ENCODE measurements at places on chromosomes 16 and 17. TPM values are rescaled to one million over a fixed set of nuclear protein-coding genes. Genes with fewer than 3 reads are reported as not detected.

KRTAP2-2 gene
- not detected for total RNA-seq

SLC5A2 gene
- total RNA-seq, result 1.4 TPM

- DNase-seq, result no peak
These were observed 242.4 kb downstream of the C16orf95 start for GRCh38 chr16:87074641-87075318.

DNA sequence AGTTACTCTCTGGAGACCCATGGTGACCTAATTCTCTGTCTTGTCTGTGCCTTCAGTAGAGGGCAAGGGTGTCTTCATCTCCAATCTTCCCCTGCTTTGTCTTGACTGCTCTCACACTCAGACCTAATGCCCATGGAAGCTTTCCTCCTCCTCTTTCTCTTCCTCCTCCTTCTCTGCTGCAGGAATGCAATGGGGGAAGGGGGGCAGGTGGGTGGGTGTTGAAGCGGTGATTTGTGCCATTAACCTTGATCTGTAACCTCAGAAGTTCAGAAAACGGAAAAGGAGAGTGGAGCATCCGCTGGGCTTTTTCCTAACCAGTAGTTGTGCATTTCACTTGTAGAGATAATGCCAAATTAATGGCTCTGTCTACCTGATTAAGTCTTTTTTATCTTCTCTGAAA, 172.3 kb upstream of the CDH11 start:
- DNase-seq, result no peak

DNA sequence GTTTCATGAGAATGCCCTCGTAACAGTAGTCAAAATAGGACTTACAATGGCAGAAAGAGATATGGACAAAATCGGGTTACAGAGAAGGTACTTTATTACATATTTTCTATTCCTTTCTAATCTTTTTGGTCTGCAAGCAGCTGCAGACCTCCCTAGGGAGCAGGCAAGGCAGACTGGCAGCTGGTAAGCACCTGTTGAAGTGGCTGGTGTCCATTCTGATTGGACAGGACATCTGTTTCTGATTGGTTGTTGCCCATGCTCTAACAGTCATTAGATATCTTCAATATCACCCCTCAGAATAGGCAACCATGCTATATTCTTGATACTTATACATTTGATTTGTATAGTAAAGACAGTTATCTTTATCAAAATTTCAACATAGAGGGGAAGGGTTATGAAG, 606.3 kb downstream of the KCNJ2 start:
- no peak for DNase-seq

DNA sequence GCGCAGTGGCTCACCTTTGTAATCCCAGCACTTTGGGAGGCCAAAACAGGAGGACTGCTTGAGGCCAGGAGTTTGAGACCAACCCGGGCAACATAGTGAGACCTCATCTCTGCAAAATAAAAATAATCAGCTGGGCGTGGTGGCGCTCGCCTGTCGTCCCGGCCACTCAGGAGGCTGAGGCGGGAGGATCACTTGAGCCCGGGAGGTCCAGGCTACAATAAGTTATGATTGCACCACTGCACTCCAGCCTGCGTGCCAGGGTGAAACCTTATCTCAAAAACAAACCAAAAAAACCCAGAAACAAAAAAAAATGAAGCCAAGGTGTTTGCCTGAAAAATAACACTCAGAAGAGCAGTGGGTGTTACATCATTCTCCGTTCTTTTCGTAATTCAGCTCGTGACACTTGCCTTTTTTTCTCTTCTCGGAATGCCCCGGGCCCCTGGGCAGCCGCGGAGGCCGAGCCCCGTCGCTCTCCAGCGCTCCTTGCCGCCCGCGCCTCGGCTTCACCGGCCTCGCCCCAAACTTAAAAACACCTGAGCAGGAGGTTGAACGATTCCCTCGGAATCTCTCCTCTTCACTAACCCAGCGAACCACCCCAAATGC, 17.0 kb downstream of the PRCD start:
- DNase-seq, result no peak

GRCh38 chr17:76732734-76733617, 4.2 kb downstream of the SRSF2 start:
- DNase-seq, result no peak

TEN1 gene
- total RNA-seq, result 19.3 TPM

- DNase-seq, result no peak
These were observed 996 bp downstream of the MLKL start for GRCh38 chr16:74699666-74700065.

USP36 gene
- total RNA-seq, result 44.2 TPM

DNA sequence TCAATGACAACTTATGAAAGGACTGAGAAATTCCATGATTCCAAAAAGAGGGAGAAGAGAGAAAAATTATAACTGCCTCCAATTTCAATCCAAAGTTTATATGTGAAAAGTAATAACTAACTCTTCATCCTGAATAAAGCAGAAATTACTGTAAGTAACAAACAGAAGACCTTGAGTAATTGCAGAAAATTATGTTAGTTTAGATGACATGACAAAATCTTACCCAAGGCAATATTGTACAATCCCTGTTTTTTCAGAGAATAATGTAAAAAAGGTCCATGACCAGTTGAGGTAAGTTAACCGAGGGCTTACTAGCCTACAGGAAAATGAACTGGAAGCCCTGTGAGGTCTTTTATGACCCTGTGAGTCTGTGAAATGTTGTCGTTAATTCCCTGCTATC, 949.5 kb upstream of the SOX9 start:
- DNase-seq, result no peak

GRCh38 chr16:61791464-61791863, 244.8 kb downstream of the CDH8 start:
- no peak for DNase-seq
